ENCODE measurements at places on chromosomes 5 and 9. TPM values are rescaled to one million over a fixed set of nuclear protein-coding genes. Genes with fewer than 3 reads are reported as not detected.

DNA sequence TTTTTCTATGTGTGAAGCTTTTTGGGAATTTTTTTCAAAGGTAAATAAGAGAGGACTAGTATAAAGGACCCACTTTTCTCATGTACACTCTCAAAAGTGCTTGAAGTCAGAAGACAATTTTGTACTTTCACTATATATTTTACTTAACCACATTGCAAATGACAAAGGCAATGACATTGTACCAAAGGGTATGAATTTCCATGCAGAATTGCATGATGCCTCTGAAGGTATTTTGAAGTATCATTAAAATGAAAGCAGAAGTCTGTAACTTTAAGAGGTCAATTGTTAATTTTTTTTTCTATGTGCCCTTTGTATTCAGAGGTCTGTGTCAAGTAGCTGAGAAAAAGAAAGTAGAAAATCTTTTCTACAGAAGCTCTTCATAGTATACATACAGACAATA lies 84.7 kb downstream of the ST8SIA4 start:
- peaks cover 37% of the 10 kb centered on the region for H3K4me1 ChIP-seq
- H3K36me3 ChIP-seq, result peaks cover 31% of the 10 kb centered on the region
- no peak for DNase-seq
- no peak overlapping the region for H3K27ac ChIP-seq
- no peaks in the 10 kb centered on the region for H3K27me3 ChIP-seq

Gene TRPM6
- total RNA-seq, result 0.05 TPM

DNA sequence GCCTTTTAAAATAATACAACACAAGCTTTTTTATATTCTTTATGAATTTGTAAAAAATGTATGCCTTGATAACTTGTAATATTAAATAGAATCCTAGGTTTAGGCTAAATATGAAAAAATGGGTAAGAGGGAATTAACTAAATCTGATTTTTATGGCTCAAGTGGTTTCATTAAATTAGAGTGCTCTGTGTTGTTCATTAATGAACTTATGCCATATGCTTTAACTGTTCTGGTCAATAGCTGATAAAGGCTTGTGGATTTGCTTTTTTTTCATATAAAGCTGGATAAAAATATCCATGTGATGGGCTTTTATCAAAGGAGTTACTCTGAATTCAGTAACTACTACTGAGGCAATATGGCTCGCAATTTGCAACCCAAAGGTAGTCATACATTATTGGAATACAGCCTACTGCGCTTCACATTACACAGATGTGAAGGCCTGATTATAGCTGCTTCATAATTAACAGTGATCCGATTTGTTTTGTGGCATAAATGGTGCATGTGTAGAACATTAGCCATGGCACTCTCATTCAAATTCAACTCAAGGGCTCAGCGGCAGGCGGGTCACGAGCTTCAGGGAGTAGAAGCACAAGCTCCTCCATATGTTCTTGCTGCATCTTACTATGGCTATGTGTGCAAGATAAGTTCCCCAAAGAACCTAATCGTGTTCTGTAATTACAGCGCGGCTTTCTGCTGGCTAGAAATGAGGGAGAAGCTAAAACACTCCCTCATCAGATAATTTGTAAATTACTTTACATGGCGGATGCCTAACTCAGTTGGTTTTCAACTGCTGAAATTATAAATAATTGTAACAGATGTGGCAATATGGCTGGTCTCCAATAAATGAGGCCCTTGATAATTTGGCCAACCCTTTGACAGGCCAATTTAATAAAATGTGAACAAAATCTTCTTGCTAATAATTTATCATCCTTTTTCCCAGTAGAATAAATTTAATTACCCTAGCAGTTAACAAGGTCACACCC lies 188.3 kb downstream of the CNTLN start:
- no peak overlapping the region for H3K27ac ChIP-seq
- no peaks in the 10 kb centered on the region for H3K4me1 ChIP-seq
- no peaks in the 10 kb centered on the region for H3K27me3 ChIP-seq

Gene PCDHGA5
- total RNA-seq, result 0.31 TPM

DNA sequence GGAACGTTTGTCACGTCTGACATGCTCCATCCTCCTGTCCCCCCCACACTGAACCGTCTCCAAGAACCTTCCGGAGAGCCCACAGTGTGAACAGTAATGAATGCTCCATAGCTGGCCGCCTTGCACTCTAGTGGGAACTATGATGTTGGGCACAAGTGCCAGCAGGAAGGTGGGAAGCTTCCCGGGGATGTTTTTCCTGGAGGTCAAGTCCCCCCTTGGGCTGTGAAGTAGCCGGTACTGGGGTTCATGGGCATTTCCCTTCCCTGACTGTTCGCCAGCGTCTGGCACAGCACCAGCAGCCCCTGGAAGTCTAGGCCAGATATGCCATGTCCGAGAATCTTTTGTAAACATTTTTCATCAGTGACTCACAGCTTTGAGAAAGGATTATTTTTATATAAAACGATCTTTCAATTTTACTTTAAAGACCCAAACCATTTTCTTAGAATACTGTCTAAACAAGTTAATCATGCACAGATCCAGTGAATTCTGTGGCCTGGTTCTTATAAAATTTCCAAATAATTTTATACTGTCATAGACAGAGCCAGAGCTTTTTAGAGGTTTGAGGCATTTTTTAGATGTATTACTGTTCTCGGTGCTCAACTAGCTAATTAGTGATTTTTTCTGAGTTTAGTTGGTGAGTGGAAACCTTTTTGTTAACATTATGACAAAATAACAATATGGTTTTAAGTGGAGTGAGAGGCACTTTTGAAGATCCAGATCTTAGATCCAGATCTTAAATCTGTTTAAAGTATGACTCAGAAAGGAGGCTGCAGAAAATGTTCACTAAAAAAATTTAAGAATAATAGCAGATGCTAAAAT lies 11.6 kb downstream of the ABL1 start:
- H3K4me1 ChIP-seq, result peaks cover 11% of the 10 kb centered on the region
- H3K27ac ChIP-seq, result no peak overlapping the region
- H3K27me3 ChIP-seq, result peaks cover 1% of the 10 kb centered on the region
- H3K4me3 ChIP-seq, result no peak overlapping the region
- H3K36me3 ChIP-seq, result no peaks in the 10 kb centered on the region
- no peak for DNase-seq

DNA sequence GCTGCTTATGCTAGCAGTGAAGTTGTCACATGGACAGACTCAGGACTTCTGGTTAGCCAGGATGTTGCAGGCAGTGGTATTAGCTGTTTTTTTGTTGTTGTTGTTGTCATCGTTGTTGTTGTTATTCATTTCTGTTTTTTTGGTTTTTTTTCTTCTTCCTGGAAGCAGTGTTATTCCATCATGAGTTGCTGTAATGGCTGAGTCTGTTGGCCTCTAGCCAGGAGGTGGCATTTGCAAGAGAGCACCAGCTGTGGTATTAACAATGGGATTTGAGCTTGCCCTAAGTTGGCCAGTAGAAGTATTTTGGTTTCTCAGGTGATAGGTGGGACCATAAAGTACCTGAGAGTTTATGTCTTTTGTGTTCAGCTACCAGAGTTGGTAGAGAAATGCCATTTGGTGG lies 561.1 kb downstream of the KCTD16 start:
- H3K27ac ChIP-seq, result no peak overlapping the region
- no peaks in the 10 kb centered on the region for H3K36me3 ChIP-seq
- no peak overlapping the region for H3K4me3 ChIP-seq
- DNase-seq, result no peak
- no peaks in the 10 kb centered on the region for H3K4me1 ChIP-seq
- no peaks in the 10 kb centered on the region for H3K27me3 ChIP-seq

DNA sequence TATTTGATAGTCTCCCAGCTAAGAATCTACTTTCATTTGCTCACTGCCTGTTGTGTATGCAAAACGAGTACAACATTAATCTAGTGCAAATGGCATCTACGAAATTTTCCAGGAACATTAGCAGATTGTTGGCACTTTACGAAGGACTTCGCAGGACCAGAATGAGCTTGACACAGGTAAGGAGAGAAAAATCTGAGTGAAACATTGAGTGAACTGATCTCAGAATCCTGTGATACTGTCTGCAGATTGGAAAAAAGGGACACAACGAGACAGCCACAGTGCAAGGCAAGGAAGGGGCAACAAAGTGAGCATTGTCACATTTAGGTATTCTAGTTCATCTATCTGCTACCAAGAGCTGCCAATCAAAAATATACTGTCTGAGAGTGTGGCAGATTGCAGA lies 350.5 kb downstream of the ZNF608 start:
- H3K27ac ChIP-seq, result no peak overlapping the region
- no peaks in the 10 kb centered on the region for H3K36me3 ChIP-seq
- DNase-seq, result no peak
- H3K4me3 ChIP-seq, result no peak overlapping the region

Gene SPEF2
- total RNA-seq, result 4.6 TPM

- DNase-seq, result no peak
- H3K4me3 ChIP-seq, result no peak overlapping the region
- no peaks in the 10 kb centered on the region for H3K27me3 ChIP-seq
- no peak overlapping the region for H3K27ac ChIP-seq
- no peaks in the 10 kb centered on the region for H3K4me1 ChIP-seq
Measured at GRCh38 chr9:111144741-111145140, 106.5 kb upstream of the LPAR1 start.

DNA sequence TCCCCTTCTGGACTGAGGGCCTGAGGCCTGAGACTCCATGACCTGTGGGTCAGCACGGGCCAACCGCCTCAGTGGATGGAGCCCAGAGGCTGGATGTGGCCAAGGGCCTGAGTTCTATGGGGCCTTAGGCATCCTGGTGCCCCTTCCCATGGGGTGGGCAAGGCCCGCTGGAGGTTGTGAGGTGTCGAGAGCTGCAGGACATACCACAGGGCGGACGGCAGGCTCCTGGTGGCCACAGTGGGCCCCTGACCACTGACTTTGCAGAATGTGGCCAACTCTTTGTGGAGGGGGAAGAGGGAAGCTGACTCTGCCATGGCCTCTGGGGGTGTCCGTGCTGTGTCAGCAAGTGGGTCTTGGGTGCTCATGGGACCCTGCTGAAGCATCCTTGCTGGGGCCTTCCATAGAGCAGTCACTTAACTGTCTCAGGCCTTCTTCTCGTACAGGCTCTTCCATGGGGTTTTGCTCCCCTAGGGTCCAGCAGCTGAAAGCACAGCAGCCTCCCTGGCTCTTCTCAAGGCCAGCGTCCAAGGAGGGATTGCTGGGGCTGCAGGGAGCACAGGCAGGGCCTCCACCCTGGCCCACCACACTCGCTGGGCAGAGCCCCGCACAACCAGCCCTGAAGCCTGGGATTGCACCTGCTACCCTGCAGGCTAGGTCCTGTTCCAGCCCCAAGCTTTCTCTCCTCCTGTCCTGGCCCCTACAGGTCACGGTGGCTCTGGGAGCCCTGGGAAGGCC lies 21.6 kb upstream of the SLC9A3 start:
- peaks cover 7% of the 10 kb centered on the region for H3K4me1 ChIP-seq
- no peak overlapping the region for H3K27ac ChIP-seq
- no peaks in the 10 kb centered on the region for H3K36me3 ChIP-seq
- H3K4me3 ChIP-seq, result no peak overlapping the region
- no peak for DNase-seq

DNA sequence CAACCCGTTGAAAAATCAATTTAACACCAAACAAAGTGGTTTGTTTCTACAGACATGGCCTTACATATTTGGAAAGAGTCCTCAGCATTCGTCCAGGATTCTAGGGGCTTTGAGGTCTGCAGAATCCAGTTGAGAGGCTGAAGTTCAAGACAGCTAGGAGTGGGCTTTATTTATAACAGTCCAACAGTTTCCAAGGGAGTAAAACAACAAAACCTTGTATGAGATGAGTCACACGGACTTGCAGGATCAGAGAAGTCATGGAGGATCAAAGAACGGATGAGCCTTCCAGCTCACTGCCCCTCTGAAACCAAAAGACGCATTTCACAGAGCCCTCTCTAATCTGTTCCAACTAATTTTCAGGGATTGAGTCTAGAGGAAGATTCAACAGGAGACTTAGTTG lies 11.1 kb upstream of the ESM1 start:
- H3K27me3 ChIP-seq, result no peaks in the 10 kb centered on the region
- no peak overlapping the region for H3K27ac ChIP-seq
- no peak overlapping the region for H3K4me3 ChIP-seq

Gene PCDHB10
- total RNA-seq, result not detected

Gene TRIM14
- total RNA-seq, result 41.7 TPM

DNA sequence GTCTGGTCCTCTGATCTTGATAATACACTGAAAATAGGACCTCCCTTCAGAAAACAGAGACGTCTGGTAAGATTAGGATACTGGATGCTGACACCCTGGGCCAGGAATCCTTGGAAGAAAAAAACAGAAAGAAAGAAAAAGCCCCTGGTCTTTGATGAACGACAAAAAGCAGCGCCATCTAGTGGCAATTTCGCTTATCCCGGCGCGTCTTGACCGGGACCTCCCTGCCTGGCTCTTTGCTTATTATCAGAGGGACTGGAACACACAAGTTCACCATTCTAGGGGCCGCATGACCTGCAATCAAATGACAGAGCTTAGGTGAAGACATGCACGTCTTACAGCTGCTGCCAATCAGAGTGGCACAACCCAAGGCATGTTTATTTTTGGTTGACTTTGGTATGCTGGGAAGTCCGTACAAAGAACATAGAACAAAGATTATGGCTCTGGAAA lies 114.9 kb upstream of the NFIB start:
- H3K27ac ChIP-seq, result no peak overlapping the region
- peak; percentile 9 for DNase-seq
- peaks cover 7% of the 10 kb centered on the region for H3K27me3 ChIP-seq
- H3K36me3 ChIP-seq, result no peaks in the 10 kb centered on the region

GRCh38 chr5:144370273-144370672 lies 199.6 kb downstream of the KCTD16 start:
- H3K36me3 ChIP-seq, result no peaks in the 10 kb centered on the region
- no peaks in the 10 kb centered on the region for H3K27me3 ChIP-seq
- H3K4me3 ChIP-seq, result no peak overlapping the region
- no peak overlapping the region for H3K27ac ChIP-seq
- no peaks in the 10 kb centered on the region for H3K4me1 ChIP-seq

DNA sequence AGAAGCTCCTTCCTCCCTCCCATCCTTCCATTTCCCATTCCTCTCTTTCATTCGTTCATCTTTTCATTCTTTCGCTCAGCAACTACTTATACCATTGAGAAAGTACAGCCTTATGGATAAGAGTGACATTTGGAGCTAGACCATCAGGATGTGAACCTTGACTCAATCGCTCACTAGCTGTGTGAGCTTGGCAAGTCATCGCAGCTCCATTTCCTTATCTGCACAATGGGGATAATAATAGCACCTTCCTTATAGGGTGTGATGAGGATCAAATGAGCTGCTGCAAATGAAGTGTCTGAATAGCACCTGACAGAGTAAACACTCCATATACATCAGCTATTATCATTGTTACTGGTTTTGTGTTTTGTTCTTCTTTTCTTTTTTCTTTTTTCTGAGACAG lies 28.1 kb upstream of the SYNPO start:
- no peak overlapping the region for H3K27ac ChIP-seq
- no peak overlapping the region for H3K4me3 ChIP-seq
- H3K4me1 ChIP-seq, result no peaks in the 10 kb centered on the region
- no peak for DNase-seq
